ENCODE measurements at places on chromosomes 4 and X. TPM values are rescaled to one million over a fixed set of nuclear protein-coding genes. Genes with fewer than 3 reads are reported as not detected.

DNA sequence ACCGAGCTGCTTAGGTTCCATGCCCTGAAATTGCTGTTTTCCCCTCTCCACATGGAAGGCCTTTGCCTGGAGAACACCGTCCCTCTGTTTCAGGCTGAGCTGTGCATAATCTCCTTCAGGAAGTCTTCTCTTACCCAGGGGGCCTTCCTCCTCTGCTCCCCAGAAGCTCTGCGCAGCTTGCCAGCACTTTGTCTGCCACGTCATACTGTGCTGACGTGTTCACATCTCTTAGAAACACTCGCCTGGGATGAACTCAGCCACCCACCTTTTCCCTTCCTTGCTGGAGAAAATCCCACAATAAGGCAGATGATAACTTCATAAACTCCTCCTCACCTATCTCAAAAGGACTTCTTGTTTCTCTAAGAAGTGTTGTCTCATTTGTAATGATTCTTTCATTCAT, 110.7 kb downstream of the ARHGAP10 start:
- DNase-seq = no peak

GRCh38 chr4:2406406-2406805, 12.0 kb downstream of the ZFYVE28 start:
- DNase-seq = no peak

DNA sequence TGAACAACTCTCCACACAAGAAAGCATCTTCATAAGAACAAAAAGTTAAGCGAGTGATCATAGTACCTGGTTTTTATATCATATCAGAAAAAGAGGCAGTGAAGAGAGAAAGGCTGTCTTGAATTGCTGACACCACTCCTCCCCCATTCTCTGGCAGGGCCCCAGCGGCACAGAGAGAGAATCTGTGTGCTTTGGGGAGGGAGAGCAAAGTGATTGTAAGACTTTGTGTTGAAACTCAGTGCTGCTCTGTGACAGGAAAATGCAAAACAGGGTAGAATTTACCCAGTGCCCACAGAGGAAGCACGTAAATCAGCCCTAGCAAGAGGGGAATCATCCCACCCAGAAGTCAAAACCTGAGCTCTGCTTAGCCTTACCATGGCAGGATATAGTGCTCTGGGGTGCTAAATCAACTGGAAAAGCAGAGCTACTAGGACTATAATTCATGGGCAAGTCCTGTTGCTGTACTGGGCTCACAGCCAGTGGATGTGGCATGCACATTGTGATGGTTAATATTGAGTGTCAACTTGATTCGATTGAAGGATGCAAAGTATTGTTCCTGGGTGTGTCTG, 174.6 kb downstream of the PRR32 start:
- peak; percentile 0 for DNase-seq

DNA sequence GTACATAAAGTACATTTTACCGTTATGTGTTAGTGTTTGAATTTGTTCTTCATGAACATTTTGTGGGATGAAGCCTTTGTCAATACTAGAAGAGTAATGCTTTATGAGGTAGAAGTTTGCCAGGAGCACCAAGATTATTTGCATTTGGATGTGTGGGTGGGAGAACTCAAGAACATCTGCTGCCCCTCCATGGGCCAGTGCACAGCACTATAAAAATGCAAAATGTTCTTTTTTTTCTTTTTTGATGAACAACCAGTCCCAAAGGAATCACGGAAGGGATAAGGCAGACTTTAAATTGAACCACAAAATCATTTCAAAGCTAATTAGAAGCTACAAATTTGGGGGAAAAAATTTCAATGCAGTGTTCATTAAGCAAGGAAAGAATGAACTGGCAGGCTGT, 300.3 kb upstream of the NWD2 start:
- no peak for DNase-seq

- DNase-seq = no peak
These were observed 672.6 kb downstream of the CENPC start for GRCh38 chr4:66872661-66873060.

GRCh38 chr4:188029114-188029513, 33.5 kb downstream of the ZFP42 start:
- no peak for DNase-seq

GRCh38 chr4:74632634-74633033, 161.7 kb downstream of the BTC start:
- DNase-seq = no peak

DNA sequence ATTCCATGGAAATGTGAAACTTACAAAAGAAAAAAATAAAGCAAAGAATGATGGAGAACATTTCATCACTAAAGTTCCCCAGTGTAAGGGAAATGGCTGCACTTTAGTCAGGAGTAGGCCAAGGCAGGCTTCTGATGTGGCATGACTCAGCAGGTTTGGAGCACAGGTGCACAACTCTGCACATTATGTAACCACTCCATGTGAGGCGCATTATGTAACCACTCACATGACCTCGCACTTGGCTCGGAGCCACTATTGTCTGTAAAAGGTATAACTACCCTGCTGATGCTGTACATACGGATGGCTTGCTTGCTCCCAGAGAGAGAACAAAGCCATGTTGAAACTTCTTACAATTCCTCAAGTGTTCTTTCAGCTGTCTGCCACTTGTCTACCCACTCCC, 727.6 kb downstream of the TRAM1L1 start:
- no peak for DNase-seq

- no peak for DNase-seq
These were observed 38.1 kb upstream of the ARSH start for GRCh38 chrX:2967998-2968909.

ABHD18 gene
- polyA plus RNA-seq = 15.6 TPM

PTPN13 gene
- polyA plus RNA-seq = 92.7 TPM

TAB3 gene
- 31.6 TPM for polyA plus RNA-seq
